ENCODE measurements at places on chromosomes 11 and 22.

GRCh38 chr11:134638796-134639430 lies 226.9 kb upstream of the B3GAT1 start:
- no peak for DNase-seq
- no peaks in the 10 kb centered on the region for H3K27me3 ChIP-seq
- H3K4me1 ChIP-seq = no peaks in the 10 kb centered on the region
- H3K27ac ChIP-seq = no peak overlapping the region
- no peaks in the 10 kb centered on the region for H3K36me3 ChIP-seq
- no peak overlapping the region for H3K4me3 ChIP-seq

- H3K4me3 ChIP-seq = no peak overlapping the region
- H3K27ac ChIP-seq = no peak overlapping the region
- DNase-seq = no peak
- no peaks in the 10 kb centered on the region for H3K27me3 ChIP-seq
- H3K4me1 ChIP-seq = no peaks in the 10 kb centered on the region
Measured at GRCh38 chr11:78694152-78694551, 119.5 kb upstream of the NARS2 start.

DNA sequence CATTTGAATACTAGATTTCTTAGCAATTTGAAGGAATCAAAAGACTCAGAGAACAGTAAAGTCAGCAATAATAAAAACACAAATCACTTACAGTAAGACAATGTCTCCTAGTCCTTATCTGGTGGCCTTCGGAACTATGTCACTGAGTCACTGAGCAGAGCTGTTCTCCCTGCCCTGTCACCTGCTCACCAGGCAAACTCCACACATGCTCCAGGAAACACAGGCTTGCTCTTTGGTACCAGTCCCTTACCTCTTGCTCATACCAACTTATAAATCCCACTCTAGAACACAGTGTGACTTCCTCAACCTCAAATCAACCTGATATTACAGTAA lies 81.1 kb upstream of the CHRM4 start:
- no peaks in the 10 kb centered on the region for H3K36me3 ChIP-seq
- peak overlapping the region; percentile 87 for H3K27ac ChIP-seq
- peaks cover 28% of the 10 kb centered on the region for H3K4me1 ChIP-seq
- DNase-seq = peak; percentile 60
- no peaks in the 10 kb centered on the region for H3K27me3 ChIP-seq

GRCh38 chr11:106950067-106950491 lies 68.2 kb downstream of the GUCY1A2 start:
- no peaks in the 10 kb centered on the region for H3K27me3 ChIP-seq
- no peaks in the 10 kb centered on the region for H3K4me1 ChIP-seq
